ENCODE measurements at places on chromosomes 7 and 10.

DNA sequence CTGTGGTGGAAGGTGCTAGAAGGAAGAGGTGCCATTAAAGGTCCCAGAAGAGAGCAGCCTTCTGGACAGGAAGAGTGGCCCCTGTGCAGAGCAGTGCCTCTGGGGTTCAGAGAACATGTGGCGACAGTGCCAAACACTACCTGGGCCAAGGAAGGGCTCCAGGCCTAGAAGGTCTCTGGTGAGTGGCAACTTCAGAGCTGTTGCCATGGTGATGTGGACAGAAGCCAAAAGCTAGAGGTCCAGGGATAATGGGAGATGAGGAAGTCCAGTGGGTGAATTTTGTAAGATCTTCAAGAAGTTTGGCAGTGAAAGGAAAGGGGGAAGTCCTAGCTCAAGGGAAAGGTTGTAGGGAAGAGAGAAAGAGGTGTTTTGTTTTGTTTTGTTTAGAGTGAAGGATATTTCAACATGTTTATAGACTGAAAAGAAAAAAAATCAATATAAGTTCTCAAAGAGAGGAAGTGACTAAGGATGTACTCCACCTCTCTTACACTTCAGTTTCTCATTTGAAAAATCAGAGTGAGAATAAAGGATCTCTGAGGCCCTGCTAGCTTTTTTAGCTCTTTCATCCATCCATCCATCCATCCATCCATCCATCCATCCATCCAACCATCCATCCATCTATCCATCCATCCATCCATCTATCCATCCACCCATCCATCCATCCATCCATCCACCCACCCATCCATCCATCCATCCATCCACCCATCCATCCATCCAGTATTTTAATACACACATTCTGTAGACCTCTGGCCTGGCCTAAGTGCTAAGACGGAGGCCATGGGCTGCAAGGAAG is 77.1 kb upstream of the DUSP5 start:
- DNase-seq: no peak

DNA sequence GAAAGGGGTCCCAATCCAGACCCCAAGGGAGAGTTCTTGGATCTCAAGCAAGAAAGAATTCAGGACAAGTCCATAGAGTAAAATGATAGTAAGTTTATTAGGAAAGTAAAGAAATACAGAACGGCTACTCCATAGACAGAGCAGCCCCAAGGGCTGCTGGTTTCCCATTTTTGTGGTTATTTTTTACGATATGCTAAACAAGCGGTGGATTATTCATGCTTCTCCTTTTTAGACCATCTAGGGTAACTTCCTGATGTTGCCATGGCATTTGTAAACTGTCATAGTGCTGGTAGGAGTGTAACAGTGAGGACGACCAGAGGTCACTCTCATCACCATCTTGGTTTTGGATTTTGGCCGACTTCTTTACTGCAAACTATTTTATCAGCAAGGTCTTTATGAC is 1033.4 kb downstream of the SORCS3 start:
- no peak for DNase-seq

GRCh38 chr10:3658766-3659165 is 126.2 kb downstream of the KLF6 start:
- DNase-seq: no peak

GRCh38 chr10:36559412-36560400 is 565.7 kb upstream of the ANKRD30A start:
- no peak for DNase-seq

DNA sequence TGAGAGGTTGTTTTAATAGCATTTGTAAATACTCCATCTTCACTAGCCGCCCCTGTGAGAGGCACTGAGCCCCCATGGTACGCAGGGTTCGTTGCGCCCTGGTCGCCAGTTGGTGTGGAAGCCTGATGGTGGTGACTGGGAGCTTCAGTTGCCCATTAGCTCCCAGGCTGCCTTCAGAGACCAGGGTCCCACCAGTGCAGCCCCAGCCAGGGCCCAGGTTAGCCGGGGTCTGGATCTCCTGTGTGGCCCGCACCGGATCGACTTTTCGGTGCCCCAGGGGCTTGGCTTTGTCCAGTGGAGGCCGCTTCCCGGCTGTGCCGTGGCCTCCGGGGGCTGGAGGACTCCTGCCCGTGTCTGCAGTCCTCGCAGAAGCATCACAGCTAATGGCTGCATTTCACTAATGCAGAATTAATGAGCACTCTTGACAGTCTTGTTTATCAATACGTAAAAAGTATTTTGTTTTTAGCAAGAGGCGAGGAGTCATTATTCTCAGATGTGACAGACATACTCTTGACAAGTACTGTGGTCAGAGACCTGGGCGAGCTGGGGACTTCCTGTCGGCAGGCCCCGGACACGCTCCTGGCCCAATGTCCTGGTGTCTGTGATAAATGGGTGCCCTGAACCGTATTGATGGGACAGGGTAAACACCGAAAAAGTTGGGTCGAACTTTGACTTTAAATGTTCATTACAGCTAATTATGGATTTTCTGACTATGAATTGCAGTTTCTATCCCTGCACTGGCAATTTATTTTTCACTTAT is 99.8 kb downstream of the NKX6-2 start:
- no peak for DNase-seq

- no peak for DNase-seq
These were observed 62.5 kb upstream of the RAPGEF5 start for GRCh38 chr7:22419488-22419887.

- DNase-seq: peak; percentile 51
These were observed 181.2 kb upstream of the ITGB1 start for GRCh38 chr10:33139181-33139646.

All from stimulated activated CD4-positive, alpha-beta T cell treated with anti-CD3 and anti-CD28 coated beads, Interleukin-2, amount 100 ng/mL, for 4 hours (primary cell).